ENCODE measurements at places on chromosomes 1 and 21.

- DNase-seq, result no peak
Observed at GRCh38 chr1:1302951-1303509, 4.7 kb downstream of the ACAP3 start.

GRCh38 chr1:35631396-35631795, 9.9 kb downstream of the PSMB2 start:
- DNase-seq, result no peak

GRCh38 chr1:87230501-87230900, 98.2 kb upstream of the LMO4 start:
- no peak for DNase-seq

DNA sequence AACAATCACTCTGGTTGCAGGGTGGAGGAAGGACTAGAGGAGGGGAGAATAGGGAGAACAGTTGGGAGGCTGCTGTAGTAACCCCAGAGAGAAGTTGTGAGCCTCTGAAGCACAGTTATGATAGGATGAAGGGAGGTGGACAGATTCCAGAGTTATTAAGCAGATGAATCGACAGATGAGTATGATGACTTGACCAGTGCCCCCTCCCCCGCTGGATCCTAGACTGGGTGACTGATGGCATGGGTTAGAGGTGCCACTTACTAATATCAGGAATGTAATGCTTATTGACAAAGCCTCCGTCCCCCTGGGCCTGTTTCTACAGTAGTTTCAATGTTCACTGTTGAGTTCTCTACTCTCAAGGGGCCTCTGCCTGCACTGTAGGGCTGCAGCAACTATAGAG, 14.0 kb upstream of the TIPRL start:
- DNase-seq, result no peak

DNA sequence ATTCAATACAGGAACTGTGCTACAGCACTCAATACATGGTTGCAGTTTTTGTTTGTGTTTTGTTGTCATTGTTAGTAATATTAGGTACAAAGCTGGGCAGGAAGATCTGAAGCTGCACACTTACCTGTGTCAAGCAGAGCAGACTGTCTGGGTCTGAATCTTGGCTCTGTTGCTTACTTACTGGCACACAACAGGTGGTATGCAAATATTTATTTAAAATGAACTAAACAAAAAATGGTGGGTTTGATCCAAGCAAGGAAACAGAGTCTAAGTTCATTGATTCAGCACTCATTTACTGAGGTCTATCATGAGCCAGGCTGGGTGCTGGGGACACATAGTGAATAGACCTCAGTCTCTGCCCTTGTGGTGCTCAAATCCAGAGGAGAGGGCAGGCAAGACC, 230.4 kb downstream of the OMA1 start:
- no peak for DNase-seq

- no peak for DNase-seq
Observed at GRCh38 chr1:212545941-212546635, 62.5 kb upstream of the ATF3 start.
